ENCODE measurements at places on chromosomes 5 and 9.

- no peak for DNase-seq
Measured at GRCh38 chr5:96440185-96440538, 7.1 kb upstream of the PCSK1 start.

- no peak for DNase-seq
Measured at GRCh38 chr5:78503958-78504653, 143.7 kb downstream of the SCAMP1 start.

GRCh38 chr9:118222375-118222774 is 518.2 kb downstream of the TLR4 start:
- no peak for DNase-seq

DNA sequence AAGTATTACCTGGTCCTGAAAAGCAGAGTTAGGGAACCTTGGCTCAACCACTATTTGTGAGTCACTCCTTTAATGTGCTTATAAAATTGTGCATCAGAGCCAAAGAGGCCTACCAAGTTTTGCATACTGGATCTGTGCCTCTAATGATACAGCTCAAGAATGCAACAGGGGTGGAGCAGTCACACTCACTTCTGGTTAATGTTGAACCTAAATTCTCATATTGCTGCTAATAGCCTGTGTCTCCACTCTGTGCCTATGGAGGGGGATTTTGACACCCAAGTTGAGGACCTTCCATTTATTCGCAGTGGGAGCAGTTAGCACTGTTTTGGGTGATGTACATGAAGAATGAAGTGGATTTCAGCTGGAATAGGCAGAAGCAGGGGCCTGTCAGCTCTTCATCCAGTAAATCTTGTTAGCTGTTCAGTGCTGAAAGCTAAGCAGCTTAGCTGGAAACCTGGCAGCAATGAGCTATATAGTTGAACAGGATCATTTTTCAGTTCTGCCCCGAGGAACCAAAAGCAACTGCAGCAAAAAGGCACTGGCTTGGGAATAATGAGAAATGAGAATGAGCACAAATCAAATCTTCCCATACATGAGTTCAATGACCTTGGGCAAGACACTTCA is 9.7 kb downstream of the SH3TC2 start:
- DNase-seq = no peak

GRCh38 chr9:87854580-87854955 is 28.1 kb upstream of the SPATA31E1 start:
- DNase-seq = no peak

GRCh38 chr9:105993921-105994715 is 299.8 kb downstream of the TMEM38B start:
- no peak for DNase-seq

DNA sequence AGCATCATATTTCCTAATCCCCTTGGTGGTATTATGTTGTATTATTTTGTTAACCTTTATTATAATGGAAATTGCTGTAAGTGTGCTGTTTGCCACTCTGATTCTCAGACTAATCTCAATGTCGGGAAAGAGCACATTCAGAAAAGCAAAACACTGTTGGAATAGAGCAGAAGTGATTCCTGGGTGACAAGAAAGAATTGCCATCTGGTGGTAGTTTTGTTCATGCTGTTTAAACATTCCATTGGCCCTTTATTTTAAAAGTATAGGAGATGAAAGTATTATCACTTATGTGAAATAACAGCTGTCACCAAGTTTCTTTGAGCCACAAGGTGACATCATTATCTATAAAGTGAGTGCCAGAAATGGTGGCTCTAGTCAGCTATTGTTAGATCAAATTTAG is 301.3 kb upstream of the SGCD start:
- DNase-seq = no peak

DNA sequence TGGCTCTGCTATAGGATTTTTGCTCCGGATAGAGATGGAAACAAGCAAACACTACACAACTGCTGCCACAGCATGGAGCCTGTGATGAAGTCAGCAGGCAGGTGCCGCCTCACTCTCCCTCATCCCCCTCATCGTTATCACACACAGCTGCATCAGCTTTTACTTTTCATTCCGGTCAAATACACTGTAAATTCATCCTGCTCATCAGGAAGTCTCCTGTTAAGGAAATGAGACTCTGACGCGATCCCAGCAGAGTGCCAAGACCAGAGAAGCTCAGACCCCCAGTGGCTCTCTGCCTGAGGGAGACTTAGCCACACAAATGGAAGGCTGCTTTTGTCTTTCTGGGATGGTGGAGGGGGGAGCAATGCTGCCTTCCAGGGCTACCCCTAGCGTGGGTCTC is 270.2 kb downstream of the ELAVL2 start:
- no peak for DNase-seq

- DNase-seq = no peak
Measured at GRCh38 chr5:103450333-103451061, 112.1 kb downstream of the NUDT12 start.

DNA sequence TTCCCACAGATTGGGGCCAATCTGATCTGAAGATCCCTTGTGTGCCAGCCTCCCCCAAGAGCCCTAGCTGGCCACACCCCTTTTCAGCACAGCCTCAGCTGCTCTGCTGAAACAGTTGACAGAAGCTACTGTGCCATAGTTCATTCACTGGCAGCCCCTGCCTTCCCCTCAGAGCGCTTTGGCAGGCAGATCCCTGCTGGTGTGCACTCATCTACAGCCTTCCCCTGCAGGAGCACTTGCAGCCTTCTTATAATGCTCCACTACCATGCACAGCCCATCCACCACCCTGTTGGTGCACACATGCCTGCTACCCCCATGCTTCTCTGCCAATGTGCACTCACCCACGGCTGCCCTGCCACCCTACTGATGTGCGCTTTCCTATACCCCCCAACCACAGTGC is 471.3 kb downstream of the MTRR start:
- DNase-seq = no peak

DNA sequence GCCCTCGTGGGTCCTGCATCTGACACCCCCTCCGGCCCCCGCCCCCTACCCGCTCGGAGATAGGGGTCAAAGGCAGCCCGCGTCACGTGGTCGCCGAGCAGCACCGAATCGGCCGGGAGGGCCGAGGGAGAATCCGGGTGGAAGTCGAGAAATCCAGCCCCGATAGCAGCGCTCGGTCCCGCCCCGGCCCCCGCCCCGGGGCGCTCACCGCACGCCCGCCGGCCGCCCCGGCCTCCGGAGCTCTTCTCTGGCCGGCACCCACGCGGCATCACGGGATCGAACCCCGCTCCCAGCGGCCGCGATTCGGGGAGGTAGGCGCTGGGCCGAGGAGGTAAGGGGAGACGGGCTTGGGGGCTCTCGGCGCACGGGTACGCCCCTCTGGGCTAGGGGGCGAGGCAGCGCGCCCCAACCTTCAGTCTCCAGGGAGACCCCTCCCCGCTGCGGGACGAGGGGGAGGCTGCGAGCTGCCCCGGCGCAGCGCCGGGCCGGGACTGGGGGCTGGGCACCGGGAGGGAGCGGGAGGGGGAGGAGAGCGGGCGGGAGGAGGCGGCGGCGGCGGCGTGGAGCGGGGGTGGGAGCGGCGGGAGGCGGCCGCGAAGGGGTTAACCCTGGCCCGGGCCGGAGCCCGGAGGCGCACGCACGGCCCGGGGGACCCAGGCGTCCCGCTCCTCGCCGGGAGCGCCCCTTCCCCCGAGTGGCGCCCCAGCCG is 22.1 kb upstream of the NDST1 start:
- peak; percentile 50 for DNase-seq

GRCh38 chr5:53479590-53480415 is 626 bp upstream of the FST start:
- DNase-seq = peak; percentile 41

- no peak for DNase-seq
Measured at GRCh38 chr5:138458384-138458783, 6.9 kb upstream of the EGR1 start.

DNA sequence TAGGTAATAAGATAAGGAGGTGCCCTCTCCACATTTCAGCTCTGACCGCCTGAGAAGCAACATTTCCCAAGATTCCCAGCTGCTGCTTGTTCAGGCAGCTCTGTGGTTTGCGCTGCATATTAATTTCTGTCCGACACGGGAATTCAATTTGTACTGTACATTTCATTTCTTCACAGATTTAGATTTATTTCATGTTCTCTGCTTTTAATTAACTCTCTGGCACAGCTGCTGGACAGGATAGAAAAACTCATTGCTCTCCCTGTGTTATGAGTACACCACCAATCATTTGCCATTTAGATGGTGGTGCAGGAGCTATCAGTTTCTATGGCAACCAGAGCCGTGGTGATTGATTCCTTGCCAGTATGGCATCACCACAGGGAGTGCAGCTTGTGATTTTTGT is 558.5 kb downstream of the DMRTA1 start:
- no peak for DNase-seq

GRCh38 chr5:151151263-151151660 is 6.3 kb downstream of the ANXA6 start:
- no peak for DNase-seq

DNA sequence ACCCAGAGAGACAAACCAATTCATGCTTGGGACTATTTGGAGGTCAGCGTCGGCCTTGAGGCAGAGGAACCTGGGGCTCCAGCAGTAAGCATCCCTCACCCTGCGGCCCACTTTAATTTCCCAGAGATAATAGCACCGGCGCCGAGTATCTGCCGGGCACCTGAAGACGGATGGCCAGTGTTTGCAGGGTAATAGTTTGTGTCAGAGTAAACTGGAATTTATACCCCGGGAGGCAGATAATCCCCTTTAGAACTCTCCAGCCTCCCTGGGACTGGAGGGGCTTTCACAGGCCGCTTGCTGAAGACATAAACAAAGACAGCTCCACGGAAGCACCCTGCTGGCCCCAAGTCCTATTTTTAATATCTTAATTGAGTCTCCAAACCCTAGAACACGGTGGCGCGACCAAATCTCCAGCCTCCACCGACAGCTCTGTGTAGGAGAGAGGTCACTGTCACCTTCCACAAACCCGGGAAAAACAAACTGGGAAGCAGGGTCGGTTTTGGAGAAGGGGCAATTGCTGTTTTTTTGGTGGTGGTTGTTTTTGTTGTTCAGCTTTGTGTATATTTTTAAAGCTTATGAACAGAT is 17.4 kb upstream of the FCN1 start:
- no peak for DNase-seq

GRCh38 chr5:16934677-16935153 is 1.4 kb downstream of the MYO10 start:
- no peak for DNase-seq

DNA sequence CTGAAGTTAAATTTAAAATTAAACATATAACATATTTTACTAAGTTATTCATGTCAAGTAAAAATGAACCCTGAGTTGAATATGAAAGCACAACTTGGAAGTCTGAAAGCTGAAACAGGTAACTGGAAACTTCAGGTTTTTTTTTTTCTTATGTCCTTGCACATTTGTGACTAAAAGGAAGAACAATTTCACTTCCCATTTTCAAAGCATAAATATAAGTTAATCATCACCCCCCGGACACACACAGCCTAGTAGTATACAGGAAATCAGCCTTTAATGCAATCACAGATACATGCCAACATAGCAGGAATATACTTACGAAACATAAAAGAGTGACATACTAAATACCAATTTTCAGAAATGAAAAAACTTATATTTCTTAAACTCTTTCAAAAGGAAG is 225.9 kb downstream of the RFX3 start:
- no peak for DNase-seq

- DNase-seq = no peak
Measured at GRCh38 chr9:126149661-126150060, 177.0 kb upstream of the MVB12B start.

GRCh38 chr5:150576449-150576949 is 64.0 kb upstream of the SYNPO start:
- DNase-seq = no peak

- no peak for DNase-seq
Measured at GRCh38 chr5:61670941-61671340, 338.9 kb downstream of the ZSWIM6 start.

- peak; percentile 11 for DNase-seq
Measured at GRCh38 chr9:133700819-133701320, 37.3 kb downstream of the SARDH start.

- DNase-seq = no peak
Measured at GRCh38 chr5:131974956-131975726, 29.7 kb upstream of the MEIKIN start.

DNA sequence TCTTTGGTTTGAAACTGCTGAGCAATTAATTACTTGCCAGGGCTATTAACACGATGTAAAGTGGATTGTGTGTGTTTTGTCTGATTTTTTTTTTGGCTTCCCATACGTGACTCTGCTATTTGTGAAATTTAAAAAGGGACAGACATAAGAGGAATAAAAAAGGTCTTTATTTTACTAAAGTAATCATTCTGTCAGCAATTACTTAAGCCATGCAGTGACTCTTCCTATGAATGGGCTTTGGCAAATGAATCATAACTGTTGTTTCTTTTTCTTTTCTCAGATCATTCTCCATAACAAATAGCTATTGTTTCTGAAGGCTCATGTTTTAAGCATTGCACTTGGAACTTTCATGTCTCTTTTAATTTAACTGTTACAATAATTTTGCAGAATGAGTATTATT is 461.3 kb upstream of the RORB start:
- no peak for DNase-seq

GRCh38 chr9:90449213-90449925 is 193.3 kb downstream of the DIRAS2 start:
- no peak for DNase-seq

DNA sequence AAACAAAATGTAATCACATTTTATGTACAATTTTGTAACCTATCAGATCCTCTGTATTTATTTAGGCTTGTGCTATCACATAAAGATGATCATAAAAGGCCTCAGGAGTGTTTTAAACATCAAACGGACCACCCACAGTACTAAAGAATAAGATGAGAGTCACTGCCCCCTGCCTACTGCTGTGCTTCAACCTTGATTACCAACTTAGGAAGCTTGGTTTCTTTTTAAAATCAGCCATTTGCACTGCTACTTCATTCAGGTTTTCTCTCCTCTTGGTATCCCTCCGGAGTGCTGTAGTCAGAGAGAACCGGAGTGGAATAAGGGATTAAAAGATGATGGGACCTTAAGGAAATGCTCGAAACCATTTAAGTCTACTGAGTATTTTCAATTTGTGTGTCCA is 6.9 kb downstream of the C7 start:
- DNase-seq = no peak

DNA sequence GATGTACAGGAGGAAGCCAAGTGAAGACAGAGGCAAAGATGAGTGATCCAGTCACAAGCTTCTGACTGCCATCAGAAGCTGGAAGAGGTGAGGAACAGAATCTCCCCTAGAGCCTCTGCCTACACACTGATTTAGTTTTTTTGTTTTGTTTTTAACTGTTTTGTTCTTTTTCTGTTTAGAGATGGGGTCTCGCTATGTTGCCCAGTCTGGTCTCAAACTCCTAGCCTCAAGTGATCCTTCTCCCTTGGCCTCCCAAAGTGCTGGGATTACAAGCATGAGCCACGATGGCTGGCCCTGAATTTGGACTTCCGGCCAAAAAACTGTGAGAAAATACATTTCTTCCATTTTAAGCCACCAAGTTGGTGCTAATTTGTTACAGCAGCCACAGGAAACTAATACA is 204.7 kb upstream of the ZNF608 start:
- DNase-seq = no peak

- no peak for DNase-seq
Measured at GRCh38 chr9:129273941-129274684, 96.1 kb upstream of the IER5L start.
